Retinal pigment epithelial cell (primary cell): ENCODE measurements at places on chromosomes 7 and 10.

GRCh38 chr7:48360574-48360973 is 189.3 kb downstream of the ABCA13 start:
- DNase-seq, result no peak

- DNase-seq, result no peak
These were observed 53.1 kb downstream of the INPP5A start for GRCh38 chr10:132590752-132591121.

DNA sequence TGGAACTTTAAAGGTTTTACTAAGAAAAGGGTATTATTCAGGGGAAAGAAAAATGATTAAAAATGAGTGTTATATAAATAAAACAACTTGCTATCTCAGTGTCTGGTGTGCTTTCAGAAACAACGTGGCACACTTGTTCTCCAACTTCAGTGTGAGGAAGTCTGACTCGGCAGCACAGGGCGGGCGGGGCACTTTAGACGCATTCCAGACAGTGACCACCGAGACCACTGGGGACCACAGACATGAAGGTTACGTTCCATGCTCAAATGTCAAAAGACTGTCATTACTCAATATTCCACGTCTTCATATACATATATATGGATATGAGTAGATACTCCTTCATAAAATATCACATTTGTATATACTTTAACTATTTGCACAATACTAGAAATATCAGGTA is 87.0 kb downstream of the LARP4B start:
- no peak for DNase-seq

- no peak for DNase-seq
These were observed 2.0 kb downstream of the MRPL43 start for GRCh38 chr10:100985336-100985735.

DNA sequence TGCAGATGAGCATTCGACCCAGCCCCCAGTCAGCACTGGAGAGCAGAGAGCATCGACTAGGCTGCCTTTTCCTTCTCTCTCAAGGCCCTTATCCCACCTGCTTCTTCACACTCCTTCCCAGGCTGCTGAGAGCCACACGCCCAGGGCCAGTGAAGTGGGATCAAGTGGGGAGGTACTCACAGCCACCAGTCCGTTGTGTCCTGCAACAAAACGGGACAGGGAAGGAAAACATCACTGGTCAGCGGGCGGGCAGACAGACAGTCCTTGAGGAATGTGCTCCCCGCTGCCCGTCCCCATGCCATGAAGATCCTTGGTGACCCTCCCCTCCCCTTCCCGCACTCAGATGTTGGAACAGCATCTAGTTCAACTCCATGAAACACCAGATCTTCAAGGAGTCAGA is 4.2 kb downstream of the PYROXD2 start:
- DNase-seq, result no peak

GRCh38 chr7:157151626-157152339 is 13.1 kb downstream of the UBE3C start:
- no peak for DNase-seq

- no peak for DNase-seq
These were observed 48.5 kb upstream of the FGL2 start for GRCh38 chr7:77248154-77248553.

- no peak for DNase-seq
These were observed 86.0 kb upstream of the NOBOX start for GRCh38 chr7:144489504-144489903.
